Natural killer cell treated with Interleukin-12 subunit alpha and Interleukin-12 subunit beta and Interleukin-15 and Interleukin-18, amount 100 ng/mL, for 72 hours (primary cell): ENCODE measurements at places on chromosomes 3 and 15.

- no peaks in the 10 kb centered on the region for H3K27me3 ChIP-seq
- no peak for DNase-seq
- no peak overlapping the region for H3K4me3 ChIP-seq
These were observed 600.0 kb downstream of the ROBO1 start for GRCh38 chr3:79167651-79168416.

DNA sequence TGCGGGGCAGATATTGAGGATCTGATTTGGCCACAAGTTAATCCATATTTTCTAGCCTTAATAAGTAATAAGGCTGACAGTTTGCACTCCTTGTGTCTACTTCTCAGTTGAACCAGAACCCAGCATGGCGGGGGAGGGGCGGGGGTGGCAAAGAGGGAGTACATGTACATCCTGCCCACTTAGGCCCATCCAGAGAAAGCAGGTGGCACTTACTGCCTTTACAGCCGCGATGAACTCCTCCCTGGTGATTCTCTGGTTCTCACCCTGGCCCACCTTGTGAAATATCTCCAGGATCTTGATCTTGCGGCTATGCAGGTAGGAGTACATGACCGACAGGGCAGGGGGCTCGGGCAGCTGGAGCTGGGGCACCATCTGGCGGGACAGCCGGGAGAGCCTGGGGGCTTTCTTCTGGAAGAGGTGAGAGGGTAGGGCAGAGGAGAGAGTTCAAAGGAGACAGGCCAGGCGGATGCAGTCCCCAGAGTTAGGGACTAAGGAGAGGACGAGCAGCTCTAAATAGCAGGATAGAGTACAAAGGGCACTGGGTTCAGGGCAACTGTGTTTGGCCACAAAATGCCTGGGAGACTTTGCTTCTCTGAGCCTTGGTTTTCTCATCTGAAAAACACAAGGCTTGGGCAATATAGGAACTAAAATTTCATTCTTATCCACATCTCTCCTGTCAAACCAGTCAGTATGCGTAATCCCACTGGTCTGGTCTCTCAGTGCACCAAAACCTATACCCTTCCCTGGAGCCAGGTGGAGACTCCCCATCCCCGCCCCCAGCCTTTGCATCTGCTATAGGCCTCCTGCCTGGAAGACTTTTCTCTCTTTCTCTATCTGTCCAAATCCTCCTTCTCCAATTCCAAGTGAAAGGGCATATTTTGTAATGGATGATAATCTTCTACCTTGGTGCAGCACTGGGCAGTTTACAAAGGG, 10.1 kb downstream of the EFCAB12 start:
- H3K4me3 ChIP-seq: no peak overlapping the region
- H3K27me3 ChIP-seq: peaks cover 5% of the 10 kb centered on the region
- H3K36me3 ChIP-seq: no peaks in the 10 kb centered on the region
- no peak for DNase-seq
- H3K27ac ChIP-seq: peak overlapping the region; percentile 70
- H3K4me1 ChIP-seq: no peaks in the 10 kb centered on the region

DNA sequence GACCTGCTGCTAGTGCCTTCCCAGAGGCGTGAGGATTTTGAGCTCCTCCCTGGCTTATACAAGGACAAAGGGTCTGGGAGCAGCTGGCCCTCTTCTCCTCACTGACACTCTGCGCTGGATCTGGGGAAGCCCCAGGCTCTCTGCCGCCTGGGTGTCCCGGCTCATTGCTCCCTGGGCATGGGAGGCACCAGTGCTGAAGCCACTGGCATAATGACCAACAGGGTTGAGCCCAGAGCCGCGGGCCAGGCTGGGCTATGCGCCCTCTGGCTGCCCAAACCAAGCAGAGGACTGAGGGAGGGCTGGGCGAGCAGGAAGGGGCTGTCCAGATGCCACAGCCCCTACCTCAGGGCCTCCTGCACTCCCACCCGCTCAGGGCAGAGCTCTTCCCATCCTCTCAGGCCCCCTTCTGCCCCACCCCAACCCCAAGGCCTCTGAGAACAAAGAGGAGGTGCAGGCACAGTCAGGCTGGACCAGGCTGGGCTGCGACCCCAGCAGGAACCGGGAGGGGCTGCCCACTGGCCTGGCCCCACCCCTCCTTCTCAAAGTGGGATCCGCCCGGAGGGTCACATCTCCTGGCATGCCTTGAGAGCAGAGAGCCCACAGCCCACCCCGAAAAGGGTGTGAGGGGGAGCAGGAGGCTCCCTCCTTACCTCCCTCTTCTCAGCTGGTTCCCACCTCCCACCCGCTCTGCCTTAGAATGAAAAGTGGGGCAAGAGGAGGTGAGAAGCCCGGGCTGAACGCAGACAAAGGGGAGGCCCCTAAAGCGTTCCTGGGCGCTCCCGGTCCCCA, 1.6 kb downstream of the LINGO1 start:
- no peak overlapping the region for H3K27ac ChIP-seq
- peaks cover 8% of the 10 kb centered on the region for H3K4me1 ChIP-seq
- DNase-seq: no peak

DNA sequence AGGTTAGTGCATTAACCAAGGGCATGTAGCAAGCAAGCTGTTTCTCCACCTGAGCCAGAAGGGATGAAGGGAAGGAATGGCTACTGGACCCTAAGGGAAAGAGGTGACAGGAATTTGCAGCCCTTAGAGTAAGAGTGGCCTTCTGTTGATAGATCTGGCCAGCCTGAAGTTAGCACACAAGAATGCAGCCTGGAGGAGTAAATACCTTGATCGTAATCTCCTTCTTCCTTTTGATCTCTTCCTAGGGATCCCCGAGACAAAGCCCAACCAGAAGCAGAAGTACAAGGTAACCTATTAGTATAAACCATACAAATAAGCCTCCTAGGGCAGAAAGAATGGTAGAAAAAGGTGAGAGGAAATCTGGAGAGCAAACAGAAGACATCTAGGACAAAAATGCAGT, 134.6 kb downstream of the ATP8B4 start:
- peak overlapping the region; percentile 22 for H3K27ac ChIP-seq
- H3K4me3 ChIP-seq: no peak overlapping the region

DNA sequence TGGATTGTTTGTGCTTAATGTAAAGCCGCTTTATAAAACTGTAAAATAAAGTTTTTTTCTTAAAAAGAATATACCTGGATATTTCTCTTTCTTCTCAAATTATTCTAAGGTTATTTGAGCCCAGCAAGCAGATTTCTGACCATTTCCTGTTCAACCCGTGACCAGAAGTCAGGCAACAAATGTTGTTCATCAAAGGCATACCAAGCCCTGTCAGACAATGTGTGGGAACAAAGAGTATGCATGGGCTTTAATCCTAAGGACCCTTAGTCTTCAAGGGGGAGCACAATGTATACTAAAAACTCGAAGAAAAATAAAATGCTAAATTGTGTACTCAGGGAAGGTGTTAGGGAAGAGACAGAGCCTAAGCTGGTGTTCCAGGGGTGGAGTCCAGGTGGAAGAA, 26.6 kb upstream of the PAQR5 start:
- no peaks in the 10 kb centered on the region for H3K27me3 ChIP-seq
- no peak overlapping the region for H3K27ac ChIP-seq
- H3K36me3 ChIP-seq: no peaks in the 10 kb centered on the region

- peaks cover 96% of the 10 kb centered on the region for H3K4me1 ChIP-seq
- peak overlapping the region; percentile 48 for H3K4me3 ChIP-seq
- peak overlapping the region; percentile 93 for H3K27ac ChIP-seq
- no peak for DNase-seq
- H3K36me3 ChIP-seq: peaks cover 9% of the 10 kb centered on the region
These were observed 48.6 kb downstream of the CHST2 start for GRCh38 chr3:143167969-143168854.

DNA sequence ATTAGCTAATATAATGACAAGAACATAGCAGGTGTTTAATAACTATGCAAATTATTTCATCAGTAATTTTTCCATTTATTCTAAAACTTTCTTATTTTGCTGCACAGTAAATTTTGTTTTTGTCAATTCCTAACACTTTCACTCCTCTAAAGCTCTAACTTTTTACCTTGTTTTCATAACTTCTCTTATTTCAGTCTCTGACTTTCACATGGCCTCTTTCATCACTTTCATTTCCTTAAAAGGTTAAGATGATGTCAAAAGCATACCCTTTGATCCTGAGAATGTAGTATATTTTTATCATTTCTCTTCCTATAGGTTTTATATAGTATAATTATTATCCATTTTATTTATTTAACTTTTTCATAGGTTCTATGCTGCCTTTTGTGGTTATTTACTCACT, 1325.8 kb upstream of the ALCAM start:
- no peak overlapping the region for H3K4me3 ChIP-seq
- H3K4me1 ChIP-seq: no peaks in the 10 kb centered on the region
- no peaks in the 10 kb centered on the region for H3K27me3 ChIP-seq
- H3K36me3 ChIP-seq: peaks cover 7% of the 10 kb centered on the region

GRCh38 chr3:136954251-136954650, 3.5 kb upstream of the IL20RB start:
- DNase-seq: no peak
- H3K4me3 ChIP-seq: no peak overlapping the region
- no peak overlapping the region for H3K27ac ChIP-seq
- H3K4me1 ChIP-seq: peaks cover 24% of the 10 kb centered on the region

- DNase-seq: no peak
- H3K36me3 ChIP-seq: no peaks in the 10 kb centered on the region
These were observed 27.3 kb downstream of the MOBP start for GRCh38 chr3:39494781-39495180.

GRCh38 chr3:113018536-113019181, 27.9 kb downstream of the GTPBP8 start:
- peaks cover 31% of the 10 kb centered on the region for H3K36me3 ChIP-seq
- no peak for DNase-seq
- H3K4me3 ChIP-seq: peak overlapping the region; percentile 88

DNA sequence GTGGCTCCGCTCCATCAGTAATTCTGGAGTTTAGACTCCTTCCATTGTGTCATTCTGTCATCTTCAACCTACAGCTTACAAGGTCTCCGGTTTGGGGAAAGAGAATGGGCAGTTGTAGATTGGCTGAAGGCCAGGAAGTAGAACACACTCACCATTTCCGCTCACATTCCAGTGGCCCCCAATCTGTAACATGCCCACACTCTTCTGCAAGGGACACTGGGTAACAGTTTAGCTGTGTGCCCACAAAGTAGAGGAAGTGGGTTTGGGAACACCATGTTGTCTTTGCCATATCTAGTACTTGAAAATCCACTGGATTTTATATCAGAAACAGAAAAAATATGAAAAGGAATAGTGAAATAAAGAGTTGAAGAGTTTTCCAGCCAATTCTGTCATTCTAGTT, 153.5 kb downstream of the SV2B start:
- H3K27me3 ChIP-seq: peaks cover 23% of the 10 kb centered on the region
- H3K27ac ChIP-seq: no peak overlapping the region
- H3K4me1 ChIP-seq: peaks cover 5% of the 10 kb centered on the region
- H3K36me3 ChIP-seq: no peaks in the 10 kb centered on the region
- no peak for DNase-seq
- no peak overlapping the region for H3K4me3 ChIP-seq

DNA sequence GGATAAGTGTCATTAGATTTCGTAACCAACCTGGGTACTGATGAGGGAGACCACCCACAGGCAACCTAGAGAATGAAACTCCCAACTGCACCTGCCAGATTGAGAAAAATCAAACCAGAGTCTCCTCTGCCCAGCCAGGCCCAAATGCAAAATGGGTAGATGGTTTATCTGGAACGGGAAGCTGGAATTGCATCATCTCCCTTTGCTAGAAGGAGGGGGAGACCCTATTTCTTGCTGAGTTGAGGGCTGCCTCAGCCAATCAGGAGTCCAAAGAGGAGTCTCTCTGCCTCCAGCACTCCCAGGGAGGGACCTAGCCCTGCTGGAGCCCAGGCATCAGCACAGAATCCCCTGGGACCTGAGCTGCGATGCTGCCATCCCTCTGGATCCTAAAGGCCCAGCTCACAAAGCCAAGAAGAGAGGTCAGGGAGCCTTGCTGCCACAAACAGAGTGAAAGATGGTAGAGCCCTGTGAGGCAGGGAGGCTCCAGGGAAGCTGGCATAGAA, 8.1 kb downstream of the RMDN3 start:
- no peak for DNase-seq
- no peaks in the 10 kb centered on the region for H3K27me3 ChIP-seq
- peak overlapping the region; percentile 72 for H3K27ac ChIP-seq
- H3K4me1 ChIP-seq: peaks cover 45% of the 10 kb centered on the region
- peaks cover 4% of the 10 kb centered on the region for H3K36me3 ChIP-seq

DNA sequence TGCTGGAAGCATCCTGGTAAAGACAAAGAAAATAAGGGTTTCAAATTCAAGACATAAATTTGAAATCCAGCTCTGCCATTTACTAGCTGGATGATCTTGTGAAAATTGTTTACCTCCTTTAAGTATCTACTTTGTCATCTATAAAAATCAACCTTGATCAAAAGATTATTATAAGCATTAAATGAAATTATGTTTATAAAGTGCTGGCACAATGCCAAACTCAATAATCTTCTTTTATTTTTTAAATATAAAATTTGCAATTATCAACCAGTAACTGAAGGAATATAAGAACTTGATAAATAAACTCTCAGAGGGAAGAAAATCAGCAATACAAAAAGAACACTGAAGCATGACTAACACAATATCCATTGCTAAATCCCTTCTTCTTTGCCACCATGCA, 25.8 kb downstream of the C3orf33 start:
- peaks cover 8% of the 10 kb centered on the region for H3K36me3 ChIP-seq
- no peaks in the 10 kb centered on the region for H3K27me3 ChIP-seq
- no peak overlapping the region for H3K4me3 ChIP-seq
- DNase-seq: no peak
